ENCODE measurements at places on chromosomes 2 and 18. TPM values are rescaled to one million over a fixed set of nuclear protein-coding genes. Genes with fewer than 3 reads are reported as not detected.

Gene FOXD4L1
- total RNA-seq = not detected

- no peak for DNase-seq
These were observed 21.2 kb upstream of the NAB1 start for GRCh38 chr2:190627448-190628412.

Gene CD8B2
- total RNA-seq = not detected

DNA sequence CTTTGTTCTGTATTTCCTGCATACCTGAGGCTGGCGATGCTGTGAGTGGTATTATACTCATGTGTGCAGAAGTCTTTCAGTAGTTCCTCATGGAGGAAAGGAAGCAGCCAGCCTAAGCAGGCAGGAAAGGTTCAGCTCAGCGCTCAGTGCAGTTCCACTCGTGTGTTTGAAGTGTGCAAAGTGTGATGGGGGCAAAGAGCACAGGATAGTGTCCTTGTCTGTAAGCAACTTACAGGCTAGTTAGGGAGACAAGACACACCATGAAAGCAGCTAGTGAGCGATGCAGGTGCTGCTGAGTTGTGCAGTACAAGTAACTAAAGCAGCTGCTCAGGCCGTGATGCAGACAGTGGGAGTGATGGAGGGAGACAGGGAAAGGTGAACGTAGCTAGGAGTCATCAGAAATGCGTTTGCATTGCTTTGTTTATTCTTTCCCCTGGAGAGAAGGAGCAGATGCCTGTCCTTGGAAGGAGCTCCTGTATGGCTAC, 146.2 kb downstream of the LDLRAD4 start:
- no peak for DNase-seq

DNA sequence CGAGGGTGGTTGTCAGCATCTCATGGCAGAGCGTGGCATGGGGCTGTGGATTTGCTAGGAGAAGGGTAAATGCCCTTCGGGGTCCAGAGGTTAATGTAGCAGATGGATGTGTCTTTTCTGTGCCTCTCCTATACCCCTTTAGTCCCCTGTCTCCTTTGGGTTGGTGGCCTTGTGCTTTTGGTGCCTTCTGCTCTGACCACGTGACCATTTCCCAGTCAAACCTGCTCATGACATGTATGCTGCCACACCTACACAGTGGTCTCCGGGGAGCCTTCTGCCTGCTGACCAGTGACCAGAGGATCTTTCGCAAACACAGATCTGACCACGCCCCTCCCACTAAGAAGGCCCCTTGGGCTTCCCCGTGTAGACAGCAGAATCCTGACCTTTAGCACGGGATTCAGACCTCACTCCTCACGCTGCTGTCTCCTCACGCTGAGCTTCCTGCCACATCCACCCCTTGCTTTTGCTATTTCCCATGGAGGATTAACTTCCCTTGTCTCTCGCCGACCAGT, 116.2 kb downstream of the ACOXL start:
- no peak for DNase-seq

DNA sequence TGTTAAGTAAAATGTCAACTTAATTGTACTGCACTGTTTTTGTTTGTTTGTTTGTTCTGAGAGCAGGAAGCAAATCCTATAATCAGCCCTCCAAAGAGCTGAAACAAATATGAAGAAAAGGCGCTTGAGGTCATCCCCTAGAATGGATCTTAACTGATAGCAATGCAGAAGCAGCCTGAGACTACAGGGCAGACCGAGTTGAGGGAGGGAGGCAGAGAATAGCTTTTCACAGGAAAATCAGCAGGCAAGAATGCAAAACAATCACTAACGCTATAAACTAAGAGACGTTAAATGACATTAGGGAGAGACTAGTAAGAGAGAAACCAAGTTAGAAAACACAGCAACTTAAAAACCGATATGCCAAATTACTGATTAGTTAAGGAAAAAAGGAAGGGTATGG, 37.2 kb downstream of the GALNT1 start:
- no peak for DNase-seq

Gene MAP4K4
- 134 TPM for total RNA-seq

DNA sequence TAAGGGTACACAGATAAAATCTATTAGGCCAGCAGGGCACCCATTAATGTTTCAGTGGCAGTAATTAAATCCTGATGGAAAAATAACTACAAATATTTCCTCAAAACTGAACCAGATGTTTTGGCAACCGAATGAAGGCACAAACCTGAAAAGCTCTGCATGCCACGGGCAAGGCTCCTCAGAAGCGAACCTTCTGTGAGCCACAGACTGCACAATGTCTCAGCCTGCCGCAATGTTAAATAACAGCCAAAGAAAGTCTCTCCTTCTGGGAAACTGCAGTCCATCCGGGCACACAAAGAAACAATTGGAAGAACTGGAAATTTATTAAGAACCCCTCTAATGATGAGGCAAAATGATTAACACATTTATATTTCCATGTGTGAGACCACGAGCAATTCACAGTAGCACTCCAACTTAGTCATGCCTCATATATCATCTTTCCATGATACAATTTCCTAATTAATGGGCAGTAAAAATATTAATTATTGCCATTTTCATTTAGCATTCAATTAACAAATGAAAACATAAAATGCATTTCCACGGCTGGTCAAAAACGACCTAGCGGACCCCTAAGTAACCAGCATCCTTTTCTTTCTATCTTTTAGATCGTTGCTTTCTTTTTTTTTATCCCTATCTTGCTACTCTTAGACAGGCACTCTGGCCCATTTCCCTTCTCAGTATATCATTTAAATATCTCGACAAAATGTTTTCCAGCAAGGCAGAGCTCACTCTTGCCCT, 237.5 kb downstream of the EPHA4 start:
- no peak for DNase-seq

DNA sequence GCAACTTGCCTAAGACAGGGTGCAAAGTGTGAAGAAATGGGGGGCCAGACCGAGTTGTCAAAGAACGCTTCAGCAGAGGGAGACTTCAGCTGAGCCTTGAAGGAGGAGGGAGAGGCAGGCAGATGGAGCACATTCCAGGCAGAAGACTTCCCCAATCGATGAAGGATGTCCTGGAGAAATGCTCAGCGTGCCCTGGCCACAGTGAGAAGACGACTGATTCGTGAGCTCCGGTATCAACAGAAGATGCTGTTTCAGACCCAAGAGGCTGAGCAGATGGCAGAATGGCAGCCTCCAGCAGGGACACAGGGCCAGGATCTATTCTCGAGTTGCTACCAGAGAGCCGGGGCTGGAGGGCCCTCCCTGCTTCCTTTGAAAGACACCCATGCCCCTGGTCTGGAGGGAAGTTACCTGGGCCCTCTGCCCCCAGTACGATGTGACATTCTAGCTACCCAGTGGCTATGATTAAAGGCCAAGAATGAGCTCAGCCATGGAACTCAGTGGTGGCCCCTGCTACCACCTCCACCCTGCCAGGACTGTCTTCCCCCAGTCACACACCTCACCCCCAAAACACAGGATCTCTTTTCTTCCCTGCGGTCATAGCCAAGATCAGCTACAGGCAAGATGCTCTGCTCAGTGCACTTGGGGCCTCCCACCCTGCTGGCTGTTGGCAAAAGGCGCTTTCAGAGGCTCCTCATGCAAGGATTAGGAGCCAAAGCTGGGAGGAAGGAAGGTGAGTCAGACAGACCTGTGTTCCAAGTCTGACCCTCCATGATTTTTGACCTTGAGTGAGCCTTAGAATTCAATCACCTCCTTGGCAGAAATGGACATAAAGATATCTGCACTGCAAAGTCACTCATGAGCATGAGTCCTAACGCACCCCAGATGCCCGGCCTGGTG, 84.3 kb downstream of the TFCP2L1 start:
- DNase-seq = no peak

DNA sequence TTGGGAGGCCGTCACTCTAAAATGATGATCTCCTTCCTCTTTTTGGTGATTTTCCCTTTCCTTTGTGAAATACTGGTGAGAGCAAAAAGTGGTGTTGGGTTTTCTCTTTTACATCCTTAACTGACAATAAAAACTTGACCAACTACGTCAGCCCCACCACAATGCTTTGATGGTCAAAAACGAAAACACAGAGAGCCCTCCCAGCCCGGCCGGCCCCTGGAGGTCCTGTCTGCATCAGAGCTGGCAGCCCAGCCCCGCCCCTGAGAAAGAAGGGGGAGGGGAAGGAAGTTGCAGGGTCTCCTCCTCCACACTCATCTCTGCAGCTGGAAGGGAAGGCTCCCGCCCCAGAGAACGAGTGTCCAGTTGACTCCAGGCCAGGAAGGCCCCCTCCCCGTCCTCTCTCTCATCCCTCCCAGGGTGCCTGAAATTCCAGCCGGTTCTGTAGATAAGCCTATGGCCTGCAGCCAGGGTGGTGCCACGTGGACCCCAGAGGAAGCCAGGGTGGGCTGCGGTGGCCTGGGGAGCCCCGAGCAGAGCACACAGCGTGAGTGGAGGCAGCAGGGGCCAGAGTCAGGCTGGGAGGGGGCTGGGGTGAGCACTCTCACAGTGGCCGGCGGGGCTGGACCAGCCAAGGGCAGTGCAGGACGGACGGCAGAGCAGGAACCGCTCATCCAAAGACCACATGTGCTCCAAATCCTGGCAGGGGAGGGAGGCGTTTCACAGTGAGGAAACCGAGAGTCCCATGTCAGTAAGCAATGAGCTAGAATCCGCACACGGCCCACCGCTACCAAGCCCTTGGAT, 19.8 kb downstream of the BIN1 start:
- no peak for DNase-seq

GRCh38 chr18:60846396-60846795, 473.8 kb upstream of the MC4R start:
- DNase-seq = no peak

Measured in kidney epithelial cell (primary cell).